ENCODE measurements at places on chromosomes 4 and X.
A peak's percentile ranks its signal among the peaks of the same experiment; 100 is the strongest.

GRCh38 chr4:13178621-13179020, 305.5 kb downstream of the RAB28 start:
- DNase-seq = no peak

DNA sequence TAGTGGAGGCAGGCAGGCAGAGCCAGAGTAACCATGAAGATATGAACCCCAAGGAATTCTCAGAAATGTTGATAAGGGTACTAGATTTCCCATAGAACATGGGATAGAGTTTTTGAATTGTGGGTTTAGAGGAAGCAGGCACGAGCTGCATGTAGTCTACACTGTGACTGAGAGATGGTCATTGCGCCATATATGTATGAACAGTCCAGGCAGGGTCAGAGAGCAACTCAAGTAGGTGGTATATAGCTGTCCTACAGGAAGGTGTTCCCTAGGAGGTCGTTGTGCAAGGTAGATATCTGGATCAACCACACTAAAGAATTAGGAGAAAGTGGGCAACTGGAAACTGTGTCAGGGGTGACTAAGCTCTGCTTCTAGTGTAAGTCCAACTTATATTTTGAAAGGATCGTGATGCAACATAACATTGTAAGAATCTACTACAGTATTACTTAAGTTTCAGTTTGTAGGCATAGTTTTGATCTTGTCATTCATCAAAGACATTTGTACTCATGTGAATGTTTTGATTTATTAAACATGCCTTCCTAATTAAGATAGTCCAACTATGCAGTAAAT, 94.6 kb downstream of the HPGD start:
- no peak for DNase-seq

- DNase-seq = peak; percentile 32
Observed at GRCh38 chrX:40096395-40097091, 1.2 kb downstream of the BCOR start.

DNA sequence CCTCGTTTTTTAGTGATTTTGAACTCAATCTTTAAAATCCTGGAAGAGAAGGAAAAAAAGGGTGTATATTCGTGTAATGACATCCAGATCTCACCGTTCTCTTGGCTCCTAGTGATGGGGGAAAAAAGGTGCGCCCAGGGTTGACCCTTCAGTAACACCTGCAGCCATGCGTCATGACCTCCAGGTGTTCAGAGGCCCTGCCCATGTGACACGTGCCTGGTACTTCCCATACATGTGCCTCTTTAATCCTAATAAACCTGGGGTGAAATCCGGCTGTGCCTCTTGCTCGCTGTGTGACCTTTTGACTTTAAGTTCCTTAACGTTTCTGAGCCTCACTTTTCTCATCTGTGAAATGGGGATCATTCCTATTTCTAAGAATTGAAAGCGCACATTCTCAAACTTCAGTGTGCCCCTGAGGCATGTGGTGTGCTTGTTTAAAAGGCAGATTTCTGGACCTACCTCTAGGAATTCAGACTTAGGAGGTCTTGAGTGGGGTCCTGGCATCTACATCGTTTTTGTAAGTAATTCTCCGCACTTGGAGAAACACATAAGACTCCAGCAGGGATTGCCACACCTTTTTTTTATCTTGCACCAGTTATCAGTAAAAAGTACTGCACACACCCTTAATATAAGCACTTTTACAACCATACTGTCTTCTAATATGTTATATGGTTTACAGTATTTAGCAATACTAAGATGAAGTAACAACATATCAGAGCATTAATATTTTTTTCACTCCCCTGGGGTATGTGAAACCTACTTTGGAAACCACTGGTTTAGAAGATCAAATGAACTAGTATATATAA, 90.1 kb downstream of the RELL1 start:
- DNase-seq = no peak

DNA sequence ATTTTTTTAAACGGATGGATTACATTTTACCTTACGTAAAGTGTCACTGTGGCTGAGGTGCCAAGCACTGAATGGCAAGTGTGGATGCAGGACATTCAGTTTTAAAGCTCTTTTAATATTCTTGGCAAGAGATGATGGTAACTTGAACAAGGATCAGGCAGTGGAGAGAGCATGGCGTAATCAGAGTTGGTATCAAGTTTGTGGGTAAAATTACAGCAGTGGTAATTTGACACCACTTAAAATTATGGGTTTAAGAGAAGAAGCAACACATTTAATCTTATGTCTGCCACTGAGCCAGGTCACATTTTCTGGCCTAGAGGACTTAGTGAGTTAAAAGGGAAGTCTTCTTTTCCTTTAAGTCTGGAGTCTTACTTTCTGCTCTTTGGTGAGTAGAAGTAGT, 100.5 kb downstream of the NAA11 start:
- no peak for DNase-seq

- DNase-seq = peak; percentile 8
Observed at GRCh38 chrX:49192722-49193328, 6.7 kb upstream of the PRICKLE3 start.

All from NCI-H2081 (cell line).